ENCODE measurements at places on chromosomes 3 and 15.

DNA sequence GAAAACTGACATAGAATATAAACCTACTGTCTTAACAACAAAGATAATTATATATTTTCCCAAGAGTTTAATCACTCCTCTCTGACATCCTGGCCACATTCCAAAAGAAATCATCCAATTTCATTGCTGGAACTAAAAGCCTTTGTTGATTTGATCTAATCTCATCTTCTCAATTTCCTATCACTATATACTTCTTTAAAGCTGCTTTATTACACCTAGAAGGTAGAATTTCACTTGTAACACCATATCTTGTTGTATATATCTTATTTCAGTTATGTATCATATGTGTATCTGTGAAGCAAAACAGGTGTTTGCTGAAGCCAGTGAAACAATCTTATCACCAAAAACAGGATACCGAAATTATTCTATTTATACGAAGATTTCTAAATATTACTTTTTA lies 740.2 kb downstream of the ROBO1 start:
- no peak for DNase-seq

- no peak for DNase-seq
Observed at GRCh38 chr3:59469948-59470723, 420.3 kb upstream of the CFAP20DC start.

DNA sequence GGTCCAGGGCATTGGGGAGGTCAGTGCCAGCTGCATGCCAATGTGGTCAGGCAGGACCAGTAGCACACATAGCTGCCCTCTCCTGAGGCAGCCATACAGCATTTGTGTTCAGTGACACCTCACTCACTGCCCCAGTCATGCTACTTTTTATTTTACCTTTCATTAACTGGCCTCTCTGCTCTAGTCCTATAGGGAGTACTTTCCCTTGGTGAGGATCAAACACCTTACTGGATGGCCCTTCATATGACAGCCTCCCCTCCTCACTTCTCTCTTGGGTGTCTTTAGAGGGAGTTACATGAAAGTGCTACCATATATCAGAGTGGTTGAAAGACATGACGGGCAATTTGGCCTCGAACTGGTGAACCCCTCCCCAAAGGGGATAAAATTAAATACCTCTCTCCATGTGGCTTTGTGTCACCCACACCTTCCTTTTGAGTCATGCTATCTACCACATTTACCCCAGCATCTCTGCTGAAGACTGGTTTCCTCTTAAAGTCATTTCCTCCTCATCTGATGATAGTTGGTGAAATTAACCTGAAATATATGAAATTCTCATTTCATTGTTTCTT lies 17.6 kb downstream of the RLBP1 start:
- DNase-seq: no peak

DNA sequence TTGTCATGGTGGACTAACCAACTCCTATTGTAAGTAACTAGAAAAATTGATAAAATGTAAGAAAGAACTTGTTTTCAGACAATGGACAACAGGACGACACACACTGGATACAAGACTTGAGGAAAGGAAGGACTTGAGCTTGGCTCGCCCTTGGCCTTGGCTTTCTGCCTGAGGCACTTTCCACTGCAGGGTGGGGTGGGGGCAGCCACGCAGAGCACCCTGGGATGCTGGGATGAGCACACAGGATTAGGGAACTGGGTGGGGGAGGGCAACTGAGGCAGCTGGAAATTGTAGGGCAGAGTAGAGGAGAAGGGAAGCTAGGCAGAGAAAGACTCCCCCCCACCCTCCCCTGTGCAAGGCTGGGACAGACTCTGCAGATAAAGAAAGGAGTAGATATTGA lies 25.5 kb upstream of the HHATL start:
- no peak for DNase-seq

DNA sequence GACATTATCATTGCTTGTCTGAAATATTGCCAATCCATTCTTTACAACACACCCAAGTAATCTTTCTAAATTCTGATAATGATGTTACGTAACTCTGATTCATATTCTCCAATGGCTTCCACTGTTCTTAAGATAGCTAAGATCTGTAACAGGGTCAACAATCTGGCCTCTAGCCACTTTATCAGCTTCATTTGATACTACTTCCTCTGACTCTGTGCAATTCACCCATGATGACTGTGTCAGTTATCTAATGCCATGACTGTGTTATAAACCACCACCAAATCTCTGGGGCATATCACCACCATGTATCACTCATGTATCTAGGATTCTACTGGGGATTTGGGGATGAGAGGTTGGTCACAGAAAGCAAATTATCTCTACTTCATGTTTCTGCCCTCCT lies 44.0 kb downstream of the CD200 start:
- no peak for DNase-seq

GRCh38 chr15:101168463-101168824 lies 83.4 kb downstream of the CHSY1 start:
- DNase-seq: no peak

- no peak for DNase-seq
Observed at GRCh38 chr15:88529021-88529630, 17.4 kb downstream of the DET1 start.

DNA sequence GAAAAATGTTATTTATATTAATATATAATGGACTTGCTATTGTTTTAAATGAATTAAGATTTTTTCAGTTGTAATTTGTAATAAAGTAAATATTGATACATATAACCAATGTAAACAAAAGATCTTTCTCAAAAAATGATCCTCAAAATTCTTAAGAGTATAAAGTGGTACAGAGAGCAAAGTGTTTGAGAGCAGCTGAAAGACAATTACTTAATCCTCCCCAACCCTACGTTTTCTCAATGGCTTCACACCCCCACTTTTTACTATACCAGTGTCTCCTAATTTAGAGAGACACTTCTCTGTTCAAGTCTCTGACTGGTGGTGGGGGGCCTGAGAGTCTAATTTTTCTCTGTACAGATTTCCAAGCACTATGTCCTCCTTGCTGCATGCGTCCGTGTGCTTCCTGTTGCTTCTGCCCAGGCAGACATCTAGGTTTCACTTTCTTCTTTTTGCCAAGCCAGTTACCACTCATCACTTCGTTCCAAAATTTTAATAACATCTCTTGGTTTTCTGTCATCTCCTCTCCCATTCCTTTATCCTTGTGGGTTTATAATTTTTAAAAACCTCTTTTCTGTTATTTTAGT lies 276.3 kb upstream of the DNAJC19 start:
- no peak for DNase-seq

- no peak for DNase-seq
Observed at GRCh38 chr15:77659350-77660321, 26.9 kb upstream of the LINGO1 start.

Measured in activated T-helper 9 cell treated with anti-CD3 and anti-CD28 coated beads, Interleukin-2, amount 50 U/mL, for 16 hours (primary cell).